ENCODE measurements at places on chromosomes 7 and 10.

GRCh38 chr10:97034958-97035769 is 150.6 kb downstream of the SLIT1 start:
- no peak for DNase-seq

- DNase-seq = no peak
These were observed 192.8 kb upstream of the AKR1E2 start for GRCh38 chr10:4633186-4633585.

DNA sequence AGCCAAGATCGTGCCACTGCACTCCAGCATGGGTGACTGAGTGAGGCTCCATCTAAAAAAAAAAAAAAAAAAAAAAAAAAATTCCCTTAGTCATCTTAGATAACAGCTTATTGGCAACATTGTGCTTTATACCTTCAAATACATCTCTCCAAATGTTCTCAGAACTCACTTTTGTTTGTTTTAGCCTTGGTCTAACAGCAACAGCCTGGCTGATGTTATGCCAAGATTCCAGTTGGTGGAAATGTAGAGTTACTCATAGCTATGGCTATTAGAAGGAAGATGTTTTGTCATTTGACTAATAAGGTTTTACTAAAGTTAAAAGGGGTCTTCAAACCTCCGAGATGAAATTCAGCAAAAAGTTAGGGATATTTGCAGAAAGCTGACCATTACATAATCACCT is 481.4 kb downstream of the NEBL start:
- DNase-seq = no peak

DNA sequence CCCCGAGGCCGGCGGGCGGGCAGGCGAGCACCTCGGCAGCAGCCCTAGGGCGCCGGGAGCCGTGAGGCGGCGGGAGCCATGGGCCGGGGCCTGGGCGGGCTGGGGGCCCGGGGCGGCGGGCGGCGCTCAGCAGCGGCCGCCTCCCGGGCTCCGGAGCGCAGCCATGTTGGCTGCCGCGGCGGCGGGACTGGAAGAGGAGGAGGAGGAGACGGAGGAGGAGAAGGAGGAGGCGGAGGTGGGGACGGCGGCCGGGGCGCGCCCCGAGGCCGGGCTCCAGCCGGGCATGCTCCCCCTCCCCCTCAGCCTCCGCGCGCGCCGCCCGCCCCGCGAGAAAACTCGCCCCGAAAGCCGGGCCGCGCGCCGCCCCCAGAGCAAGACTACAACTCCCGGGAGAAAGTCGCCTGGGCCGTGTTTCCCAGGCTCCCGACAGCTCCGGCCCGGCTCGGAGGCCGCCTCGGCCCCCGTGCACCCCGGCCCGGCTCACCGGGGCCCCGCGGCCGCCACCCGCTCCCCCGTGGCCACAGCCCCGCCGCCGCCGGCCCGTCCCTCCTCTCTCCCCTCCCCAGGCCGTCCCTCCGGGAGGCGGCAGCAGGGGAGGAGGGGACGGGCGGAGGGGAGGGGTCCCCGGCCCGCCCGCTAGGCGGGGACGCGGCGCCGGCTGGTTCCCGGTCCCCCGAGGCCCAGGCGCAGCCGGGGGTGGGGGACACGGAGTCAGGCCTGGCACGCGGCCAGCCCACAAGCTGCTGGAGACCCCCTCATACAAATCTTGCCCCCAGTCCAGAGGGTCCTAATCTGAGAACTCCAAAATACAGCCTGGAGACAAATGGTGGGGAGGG is at the start of gene DLG5:
TSS of gene DLG5 (minus strand) at position 190 of the 836 bp plus-strand sequence. CDS start 235 bp downstream, outside the sequence.
- DNase-seq = peak; percentile 86

- no peak for DNase-seq
These were observed 43.9 kb downstream of the APBB1IP start for GRCh38 chr10:26481914-26482550.

DNA sequence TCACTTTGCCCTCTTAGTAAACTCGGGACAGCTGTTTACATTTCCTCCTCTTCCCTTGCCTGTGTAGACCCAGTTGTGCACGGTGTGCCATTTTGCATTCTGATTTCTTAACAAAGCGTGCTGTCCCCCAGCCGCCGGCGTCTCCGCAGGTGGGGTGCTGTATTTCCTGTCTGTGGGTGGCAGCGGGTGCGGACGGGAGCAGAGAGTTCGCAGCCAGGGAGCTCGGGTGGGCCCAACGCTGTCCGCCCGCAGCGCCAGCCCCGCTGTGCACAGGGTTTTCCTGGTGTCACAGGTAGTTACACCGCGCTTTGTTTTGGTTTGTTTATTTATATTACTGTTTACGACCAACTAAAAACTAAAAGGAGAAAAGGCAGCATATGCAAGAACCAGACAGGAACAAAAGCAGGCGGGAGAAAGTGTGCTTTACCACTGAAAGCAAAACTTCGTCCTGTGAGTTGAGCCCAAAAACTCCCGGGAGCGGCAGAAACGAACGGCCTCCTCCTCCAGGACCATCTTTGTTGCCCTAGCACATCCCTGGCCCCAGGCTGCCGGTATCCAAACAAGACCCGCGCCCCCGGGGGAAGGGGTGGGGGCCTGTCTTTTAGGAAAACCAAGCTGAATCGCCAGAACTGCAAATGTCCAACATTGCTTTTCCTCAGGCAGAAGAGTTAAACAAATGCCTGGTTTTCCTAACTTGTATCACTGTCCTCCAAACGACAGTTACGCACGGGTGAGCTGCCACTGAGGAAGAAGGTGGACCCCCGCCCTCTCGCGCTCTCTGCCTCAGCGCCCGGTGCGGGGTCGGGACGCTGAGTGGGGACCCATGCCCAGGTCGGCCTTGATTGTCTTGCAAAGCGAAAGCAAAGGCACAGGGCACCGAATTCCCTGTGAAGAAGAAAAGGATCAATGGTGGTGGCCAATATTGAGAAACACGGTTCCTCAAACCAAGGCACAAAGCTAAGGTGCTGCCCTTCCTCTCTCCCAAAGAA is 45.9 kb upstream of the DRGX start:
- DNase-seq = no peak

GRCh38 chr7:116687801-116688201 is 15.8 kb downstream of the MET start:
- peak; percentile 38 for DNase-seq

DNA sequence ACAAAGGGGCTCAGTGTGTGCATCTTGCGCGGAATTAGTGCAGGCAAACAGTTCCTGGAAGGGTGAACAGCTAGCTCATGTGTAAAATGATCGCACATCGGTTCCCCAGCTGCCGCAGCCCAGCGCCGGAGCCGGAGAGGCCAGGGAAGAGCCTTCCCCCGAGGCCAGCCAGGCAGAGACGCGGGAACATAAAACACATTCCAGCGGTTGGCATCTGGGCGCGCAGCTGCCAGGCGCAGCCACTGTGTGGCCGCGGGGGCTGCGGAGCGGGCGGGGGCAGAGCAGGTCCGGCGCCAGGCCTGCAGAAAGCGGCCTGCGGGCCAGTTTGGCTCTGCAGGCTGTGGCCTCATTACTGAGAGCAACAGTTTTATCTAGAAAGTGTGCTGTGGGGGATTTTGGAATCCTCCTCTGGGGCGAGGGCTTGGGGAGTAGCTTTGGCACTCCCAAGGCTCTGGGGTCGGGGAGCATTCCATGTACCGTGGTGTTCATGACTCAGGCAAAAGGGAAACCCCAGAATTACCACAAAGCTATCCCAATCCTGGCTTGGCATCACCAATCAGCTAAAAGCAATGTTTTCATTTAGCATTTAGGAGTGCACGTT is 74.3 kb downstream of the SAMD9 start:
- DNase-seq = peak; percentile 61

- no peak for DNase-seq
These were observed 31.6 kb downstream of the ENO4 start for GRCh38 chr10:116880716-116881482.

- DNase-seq = no peak
These were observed 20.5 kb downstream of the NOM1 start for GRCh38 chr7:156969972-156970420.

GRCh38 chr7:128052404-128052803 is 21.2 kb upstream of the LRRC4 start:
- no peak for DNase-seq

DNA sequence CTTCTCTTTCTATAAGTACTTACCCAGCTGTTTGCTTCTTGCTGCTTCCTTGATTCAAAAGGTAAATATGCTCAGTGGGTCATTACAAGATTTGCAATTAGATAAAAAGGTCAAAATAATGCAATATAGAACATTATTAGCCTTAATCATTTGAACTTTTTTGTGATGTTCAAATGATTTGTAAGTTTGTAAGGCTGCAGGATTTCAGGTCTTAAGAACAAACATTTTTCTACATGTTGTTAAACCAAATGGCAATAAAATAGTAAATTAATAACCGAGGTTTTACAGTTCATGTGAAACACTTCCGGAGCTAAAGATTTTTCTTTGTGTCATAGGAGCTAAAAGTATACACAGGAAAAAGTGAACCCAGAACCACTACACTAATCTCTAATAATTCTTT is 16.2 kb upstream of the SCIN start:
- no peak for DNase-seq

- no peak for DNase-seq
These were observed 87.9 kb downstream of the KMT2C start for GRCh38 chr7:152347888-152348287.

- no peak for DNase-seq
These were observed 40.9 kb downstream of the CDH23 start for GRCh38 chr10:71437537-71438092.

DNA sequence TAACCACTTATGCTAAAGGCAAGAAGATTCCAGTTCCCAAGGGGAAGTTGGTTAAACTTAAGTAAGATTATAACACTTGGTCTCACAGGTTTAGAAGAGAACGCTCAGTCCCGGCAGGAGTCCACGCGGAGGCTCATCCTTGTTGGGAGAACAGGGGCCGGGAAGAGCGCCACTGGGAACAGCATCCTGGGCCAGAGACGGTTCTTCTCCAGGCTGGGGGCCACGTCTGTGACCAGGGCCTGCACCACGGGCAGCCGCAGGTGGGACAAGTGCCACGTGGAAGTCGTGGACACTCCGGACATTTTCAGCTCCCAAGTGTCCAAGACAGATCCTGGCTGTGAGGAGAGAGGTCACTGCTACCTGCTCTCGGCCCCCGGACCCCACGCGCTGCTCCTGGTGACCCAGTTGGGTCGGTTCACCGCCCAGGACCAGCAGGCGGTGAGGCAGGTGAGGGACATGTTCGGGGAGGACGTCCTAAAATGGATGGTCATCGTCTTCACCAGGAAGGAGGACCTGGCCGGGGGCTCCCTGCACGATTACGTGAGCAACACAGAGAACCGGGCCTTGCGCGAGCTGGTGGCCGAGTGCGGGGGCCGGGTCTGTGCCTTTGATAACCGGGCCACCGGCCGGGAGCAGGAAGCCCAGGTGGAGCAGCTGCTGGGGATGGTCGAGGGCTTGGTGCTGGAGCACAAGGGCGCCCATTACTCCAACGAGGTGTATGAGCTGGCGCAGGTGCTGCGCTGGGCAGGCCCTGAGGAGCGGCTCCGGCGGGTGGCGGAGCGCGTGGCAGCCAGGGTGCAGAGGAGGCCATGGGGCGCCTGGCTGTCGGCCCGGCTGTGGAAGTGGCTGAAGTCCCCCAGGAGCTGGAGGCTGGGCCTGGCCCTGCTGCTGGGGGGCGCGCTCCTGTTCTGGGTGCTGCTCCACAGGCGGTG is 3.8 kb downstream of the GIMAP1 start:
- DNase-seq = no peak

DNA sequence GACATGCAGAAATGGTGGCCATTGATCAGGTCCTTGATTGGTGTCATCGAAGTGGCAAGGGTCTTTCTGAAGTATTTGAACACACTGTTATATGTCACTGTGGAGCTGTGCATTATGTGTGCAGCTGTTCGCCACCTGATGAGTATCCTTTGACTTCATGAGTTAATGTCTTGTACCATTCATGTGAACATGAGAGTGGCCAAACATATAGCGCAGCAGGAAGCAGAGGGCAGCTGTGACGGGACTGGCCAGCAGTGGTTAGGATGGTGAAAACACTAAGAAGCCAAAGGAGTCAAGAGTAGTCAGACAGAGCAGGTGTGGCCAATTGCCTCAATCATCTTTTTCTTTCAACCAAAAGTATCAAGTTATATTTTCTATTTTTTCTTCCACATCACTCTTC is 167.4 kb downstream of the IMMP2L start:
- no peak for DNase-seq

- DNase-seq = no peak
These were observed 4.9 kb upstream of the DNTT start for GRCh38 chr10:96299383-96299782.

DNA sequence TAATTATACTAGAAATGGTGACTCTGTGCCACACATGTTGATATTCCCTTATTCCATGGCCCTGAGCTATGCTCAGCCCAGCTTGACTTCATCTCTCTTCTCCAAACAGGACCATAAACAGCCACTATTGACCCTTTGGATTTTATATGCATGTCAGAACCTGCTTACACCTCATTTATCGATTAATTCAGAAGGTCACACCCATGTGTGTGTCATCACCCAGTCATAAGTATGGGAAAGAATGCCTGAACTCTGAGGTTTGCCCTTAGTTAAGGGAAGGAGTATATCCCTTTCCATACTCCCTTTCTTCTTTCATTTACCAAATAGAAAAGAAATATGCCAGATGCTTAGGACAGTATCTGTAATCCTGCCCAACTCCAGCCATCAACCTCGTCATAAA is 602.3 kb downstream of the SORCS3 start:
- no peak for DNase-seq

- no peak for DNase-seq
These were observed 12.5 kb upstream of the PFKP start for GRCh38 chr10:3054851-3055199.

GRCh38 chr7:100221767-100222444 is 2.2 kb downstream of the PVRIG start:
- no peak for DNase-seq

- DNase-seq = no peak
These were observed 9.3 kb upstream of the CLEC5A start for GRCh38 chr7:141956084-141956483.

DNA sequence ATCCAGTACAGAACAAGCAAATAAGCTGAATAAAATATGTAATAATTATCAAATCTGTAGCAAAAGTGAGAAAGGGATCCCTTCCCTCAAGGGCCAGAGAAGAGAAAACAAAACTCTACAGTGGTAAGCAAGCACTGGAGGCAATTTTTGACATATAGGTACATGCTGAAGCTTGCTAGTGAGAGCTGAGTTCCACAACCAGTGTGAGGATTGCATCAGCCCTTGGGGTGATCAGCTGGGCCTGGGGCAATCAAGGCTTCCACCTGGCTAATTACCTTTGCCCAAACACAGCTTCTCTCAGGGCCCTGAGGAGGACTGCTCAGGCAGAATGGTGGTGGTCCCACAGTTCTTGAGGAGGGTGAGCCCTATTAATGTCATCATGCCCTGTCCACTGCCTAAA is 134.4 kb upstream of the DLX6 start:
- no peak for DNase-seq

- peak; percentile 60 for DNase-seq
These were observed 12.2 kb downstream of the CCDC6 start for GRCh38 chr10:59894114-59894513.

DNA sequence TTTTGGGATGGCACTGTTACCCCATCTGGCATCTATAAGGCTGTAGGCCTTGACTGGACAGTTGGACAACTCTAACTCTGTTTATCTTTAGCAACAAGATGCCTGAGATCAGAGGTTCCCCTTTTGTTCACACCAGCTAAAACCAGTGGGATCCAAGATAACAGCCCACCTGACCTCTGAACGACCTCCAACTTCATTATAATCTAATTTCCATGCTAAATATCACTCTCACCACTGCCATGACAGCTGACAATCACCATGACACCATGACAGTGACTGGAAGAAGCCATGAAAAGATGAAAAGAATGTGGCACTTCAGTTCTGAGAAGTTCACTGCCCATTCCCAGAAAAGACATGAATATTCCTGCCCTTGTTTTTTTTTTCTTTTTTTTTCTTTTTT is 281.4 kb upstream of the TAC1 start:
- DNase-seq = no peak
